ENCODE measurements at places on chromosomes 13 and 19.

GRCh38 chr13:96214824-96215445 lies 125.0 kb downstream of the HS6ST3 start:
- DNase-seq: no peak

DNA sequence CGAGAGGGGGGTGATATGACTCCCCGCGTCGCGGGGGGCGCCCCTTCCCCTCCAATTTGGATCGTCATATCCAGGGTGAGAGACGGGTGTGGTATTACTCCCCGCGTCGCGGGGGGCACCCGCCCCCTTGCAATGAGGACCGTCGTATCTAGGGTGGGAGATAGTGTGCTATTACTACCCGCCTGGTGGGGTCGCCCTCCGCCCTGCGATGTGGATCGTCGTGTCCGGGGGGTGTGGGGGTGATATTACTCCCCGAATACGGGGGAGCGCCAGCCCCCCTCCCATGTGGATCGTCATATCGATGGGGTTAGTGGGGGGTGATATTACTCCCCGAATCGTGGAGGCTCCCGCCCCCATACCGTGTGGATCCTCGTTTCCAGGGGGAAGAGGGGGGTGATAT lies 29.2 kb upstream of the RGCC start:
- no peak for DNase-seq

GRCh38 chr13:70842062-70842644 lies 733.9 kb upstream of the KLHL1 start:
- DNase-seq: no peak

DNA sequence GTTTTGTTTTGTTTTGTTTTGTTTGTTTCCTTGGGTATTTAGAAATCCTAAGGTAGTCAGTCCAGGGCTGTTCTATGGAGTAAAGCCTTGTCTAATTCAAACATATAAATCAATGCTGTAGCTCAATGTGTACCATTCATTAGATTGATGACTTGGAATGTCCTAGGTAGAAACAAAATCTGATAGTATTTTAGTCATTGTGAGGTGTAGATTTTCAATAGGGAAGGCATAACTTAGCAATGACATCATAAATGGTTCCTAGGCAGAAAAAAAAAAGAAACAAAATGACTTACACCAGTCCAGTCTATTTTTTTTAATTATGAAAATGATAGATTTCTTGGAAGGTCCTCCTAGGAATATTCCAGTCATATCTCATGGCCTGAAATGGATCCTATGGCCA lies 189.9 kb downstream of the SPRY2 start:
- DNase-seq: no peak

DNA sequence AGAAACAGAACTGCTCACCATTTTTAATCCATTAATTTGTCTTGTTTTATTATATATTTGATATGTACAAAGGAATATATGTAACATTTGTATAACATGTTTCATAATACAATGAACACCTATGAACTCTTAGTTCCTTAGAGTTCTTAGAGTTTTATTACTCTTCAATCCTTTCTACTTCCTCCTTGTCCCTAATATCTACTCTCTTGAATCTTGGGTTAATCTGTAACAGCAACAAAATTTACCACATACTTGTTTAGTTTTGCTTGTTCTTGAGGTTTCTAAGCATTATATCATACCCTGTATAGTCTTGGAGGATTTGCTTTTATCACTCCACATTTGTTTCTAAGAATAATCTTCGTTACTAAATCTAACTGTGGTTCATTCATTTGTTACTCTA lies 151.4 kb downstream of the PDS5B start:
- DNase-seq: no peak

DNA sequence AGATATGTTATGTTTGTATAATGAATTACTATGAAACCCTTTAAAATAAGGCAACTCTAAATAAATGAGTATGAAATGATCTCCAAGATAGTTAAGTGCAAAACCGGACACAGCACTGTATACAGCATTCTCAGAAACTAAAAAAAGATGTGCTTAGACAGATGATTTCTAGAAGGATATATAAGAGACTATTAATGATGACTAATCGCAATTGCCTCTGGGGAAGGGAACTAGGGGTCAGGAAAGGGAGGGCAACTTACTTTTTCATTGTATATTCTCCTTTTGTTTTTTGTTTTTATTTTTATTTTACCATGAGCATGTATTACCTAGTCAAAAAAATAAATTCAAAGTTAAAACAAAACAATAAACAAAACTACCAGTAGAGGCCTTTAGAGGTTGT lies 12.8 kb downstream of the PEG3 start:
- no peak for DNase-seq

Measured in non-pigmented ciliary epithelial cell (primary cell).